ENCODE measurements at places on chromosomes 1 and 21.
A peak's percentile ranks its signal among the peaks of the same experiment; 100 is the strongest.

DNA sequence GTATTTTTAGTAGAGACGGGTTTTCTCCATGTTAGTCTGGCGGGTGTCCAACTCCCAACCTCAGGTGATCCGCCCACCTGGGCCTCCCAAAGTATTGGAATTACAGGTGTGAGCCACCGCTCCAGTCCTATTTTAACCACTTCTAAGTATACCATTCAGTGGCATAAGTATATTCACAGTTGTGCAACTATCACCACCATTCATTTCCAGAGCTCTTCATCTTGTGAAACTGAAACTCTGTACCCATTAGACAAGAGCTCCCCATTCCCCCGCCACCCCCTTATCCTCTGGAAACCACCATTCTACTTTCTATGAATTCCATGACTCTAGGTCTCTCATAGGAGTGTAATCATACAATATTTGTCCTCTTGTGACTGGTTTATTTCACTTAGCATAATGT is 40.2 kb upstream of the CAMTA1 start:
- DNase-seq: peak; percentile 23

GRCh38 chr1:178752891-178753290 is 27.8 kb downstream of the RALGPS2 start:
- no peak for DNase-seq

GRCh38 chr1:43990271-43991199 is 864 bp upstream of the CCDC24 start:
- DNase-seq: no peak

DNA sequence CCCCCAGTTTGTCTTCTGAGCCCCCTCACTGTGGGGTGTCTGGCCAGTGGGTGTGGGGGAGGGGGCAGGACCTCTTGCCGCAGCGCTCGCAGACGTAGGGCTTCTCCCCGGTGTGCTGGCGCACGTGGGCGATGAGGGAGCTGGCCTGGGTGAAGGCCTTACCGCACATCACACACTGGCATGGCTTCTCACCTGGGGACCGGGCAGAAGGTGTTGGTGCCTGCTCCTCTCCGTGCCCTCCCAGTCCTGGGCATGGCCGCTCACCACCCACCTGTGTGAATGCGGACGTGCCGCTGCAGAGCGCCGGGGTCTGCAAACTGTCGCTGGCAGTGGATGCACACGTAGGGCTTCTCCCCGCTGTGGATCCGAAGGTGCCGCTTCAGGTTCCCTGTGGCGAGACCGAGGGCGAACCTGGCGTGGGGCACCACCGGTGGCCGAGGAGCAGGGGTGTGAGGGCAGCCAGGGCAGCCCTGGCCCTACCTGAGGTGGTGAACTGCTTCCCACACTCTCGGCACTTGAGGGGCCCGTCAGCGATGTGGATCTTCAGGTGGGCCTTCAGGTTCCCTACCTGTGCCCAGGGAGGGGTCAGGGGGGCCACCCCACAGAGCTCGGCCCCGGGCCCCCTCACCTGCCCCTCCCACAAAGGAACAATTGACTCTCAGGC is 32.4 kb downstream of the ZBTB17 start:
- DNase-seq: no peak

GRCh38 chr1:177960939-177961622 is 8.8 kb downstream of the SEC16B start:
- DNase-seq: no peak

- no peak for DNase-seq
These were observed 45.8 kb downstream of the PRDM16 start for GRCh38 chr1:3114846-3115245.

GRCh38 chr1:198024782-198025181 is 107.6 kb downstream of the LHX9 start:
- DNase-seq: no peak

DNA sequence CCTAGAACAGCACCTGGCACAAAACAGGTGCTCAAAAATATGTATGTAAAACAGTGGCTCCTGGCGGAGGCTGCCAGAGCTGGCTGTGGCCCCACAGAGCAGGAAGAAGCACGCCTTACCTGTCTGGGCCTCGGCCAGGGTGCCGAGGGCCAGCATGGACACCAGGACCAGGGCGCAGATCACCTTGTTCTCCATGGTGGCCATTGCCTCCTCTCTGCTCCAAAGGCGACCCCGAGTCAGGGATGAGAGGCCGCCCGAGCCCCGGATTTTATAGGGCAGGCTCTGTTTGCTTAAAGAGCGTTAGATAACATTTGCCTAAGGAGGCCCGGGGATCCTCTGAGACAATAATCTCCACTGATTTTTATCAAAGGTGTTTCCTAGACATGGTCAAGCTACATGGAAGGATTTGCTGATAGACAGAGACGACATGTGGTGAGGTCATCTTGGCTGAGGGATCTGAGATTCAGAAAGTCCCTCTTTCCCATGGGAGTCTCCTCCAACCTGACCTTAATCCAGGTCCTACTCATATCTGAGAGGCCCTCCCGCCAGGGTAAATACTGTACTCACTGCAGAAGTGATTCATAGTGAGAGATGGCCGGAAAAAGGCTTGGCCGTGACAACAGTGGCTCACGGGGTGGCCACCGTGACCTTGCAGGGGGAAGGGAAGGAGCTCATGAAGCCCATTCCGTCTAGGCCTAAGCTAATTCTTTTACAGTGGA is at the start of gene TFF1:
TFF1 (minus strand) TSS at position 244 of the 719 bp plus-strand sequence; CDS start at position 204, 40 bp downstream.
- no peak for DNase-seq

DNA sequence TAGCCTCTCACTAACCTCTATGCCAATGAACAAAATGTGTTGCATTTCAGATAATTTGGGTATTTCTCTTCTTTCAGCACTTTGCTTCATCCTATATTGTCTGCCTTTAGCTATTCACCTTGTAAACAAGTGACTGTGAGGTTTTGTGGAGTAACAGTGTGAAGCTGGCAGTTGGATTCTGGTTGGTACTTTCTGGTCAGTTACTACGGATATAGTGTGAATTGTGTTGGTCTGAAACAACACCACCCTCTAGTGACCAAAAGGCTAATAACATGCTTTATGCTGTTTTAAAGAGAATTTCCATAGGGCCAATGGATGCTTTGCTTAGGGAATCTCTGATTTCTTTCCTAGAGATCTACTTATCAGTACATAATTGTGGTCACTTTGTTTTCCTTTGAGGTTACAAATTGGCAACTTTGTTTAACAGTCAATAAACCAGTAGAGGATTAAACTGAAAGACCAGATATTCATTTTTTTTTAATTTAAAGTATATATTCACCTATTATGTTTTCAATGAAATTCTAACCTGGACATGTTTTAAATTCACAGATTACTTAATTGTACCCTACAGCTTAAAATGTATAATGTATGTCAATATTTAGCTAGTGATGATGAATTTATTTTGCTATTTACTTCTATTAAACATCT is 2.5 kb upstream of the PTGER3 start:
- peak; percentile 62 for DNase-seq

- DNase-seq: no peak
These were observed 9.9 kb upstream of the SLAMF1 start for GRCh38 chr1:160656737-160657136.

DNA sequence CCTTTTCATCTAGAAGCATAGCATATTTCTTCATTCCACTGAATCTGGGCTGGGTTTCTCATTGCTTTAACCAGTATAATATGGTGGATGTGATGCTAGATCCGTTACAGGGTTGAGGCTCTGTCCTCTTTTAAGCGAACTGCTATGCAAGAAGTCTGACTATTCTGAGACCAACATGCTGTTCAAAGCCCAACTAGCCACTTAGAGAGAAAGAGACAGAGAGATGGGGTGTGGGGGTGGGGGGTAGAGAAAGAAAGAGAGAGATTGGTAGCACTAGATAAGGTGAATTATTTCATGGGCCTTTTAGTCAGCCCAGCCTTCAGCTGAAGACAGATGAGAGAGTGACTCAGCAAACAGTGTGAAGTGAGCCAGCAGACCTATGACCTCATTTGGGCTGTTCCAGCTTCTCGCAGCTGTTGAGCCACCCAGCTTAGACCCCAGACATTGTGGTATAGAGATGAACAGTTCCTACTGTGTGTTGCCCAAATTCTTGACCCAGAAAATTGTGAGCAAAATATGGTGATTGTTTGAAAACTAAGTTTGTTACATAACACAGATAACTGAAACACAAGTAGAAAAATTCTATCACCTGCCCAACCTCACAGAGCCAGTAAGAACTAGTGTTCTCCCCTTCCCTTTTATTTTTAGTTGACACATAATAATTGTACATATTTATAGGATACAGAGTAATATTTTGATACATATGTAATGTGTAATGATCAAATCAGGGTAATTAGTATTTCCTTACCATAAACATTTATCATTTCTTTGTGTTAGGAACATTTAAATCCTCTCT is 40.7 kb upstream of the PRKACB start:
- DNase-seq: no peak

GRCh38 chr1:53929246-53929960 is 16.1 kb downstream of the IFT25 start:
- DNase-seq: no peak

- no peak for DNase-seq
These were observed 18.9 kb downstream of the ACP6 start for GRCh38 chr1:147651466-147651865.

GRCh38 chr1:110538075-110538474 is 19.1 kb upstream of the KCNA10 start:
- DNase-seq: no peak

GRCh38 chr1:16459352-16459925 is 18.9 kb downstream of the NECAP2 start:
- DNase-seq: no peak

DNA sequence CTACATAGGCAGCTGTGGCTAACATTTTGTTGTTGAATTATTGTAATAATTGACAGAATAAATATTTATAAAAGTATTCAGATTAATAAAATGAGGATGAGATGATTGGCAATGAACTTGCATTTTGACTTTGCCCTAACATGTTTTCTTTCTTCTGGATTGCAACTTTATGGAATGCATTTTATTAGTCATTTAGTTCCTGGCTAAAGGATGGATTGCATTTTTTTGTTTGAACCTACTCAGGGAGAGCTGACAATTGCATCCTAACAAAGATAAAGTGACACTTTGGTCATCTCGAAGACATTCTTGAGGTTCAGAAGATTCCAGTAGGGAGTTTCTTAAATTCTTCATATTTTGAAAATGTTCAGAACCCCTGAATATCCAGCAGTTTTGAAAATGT is 37.5 kb downstream of the PGM1 start:
- no peak for DNase-seq

DNA sequence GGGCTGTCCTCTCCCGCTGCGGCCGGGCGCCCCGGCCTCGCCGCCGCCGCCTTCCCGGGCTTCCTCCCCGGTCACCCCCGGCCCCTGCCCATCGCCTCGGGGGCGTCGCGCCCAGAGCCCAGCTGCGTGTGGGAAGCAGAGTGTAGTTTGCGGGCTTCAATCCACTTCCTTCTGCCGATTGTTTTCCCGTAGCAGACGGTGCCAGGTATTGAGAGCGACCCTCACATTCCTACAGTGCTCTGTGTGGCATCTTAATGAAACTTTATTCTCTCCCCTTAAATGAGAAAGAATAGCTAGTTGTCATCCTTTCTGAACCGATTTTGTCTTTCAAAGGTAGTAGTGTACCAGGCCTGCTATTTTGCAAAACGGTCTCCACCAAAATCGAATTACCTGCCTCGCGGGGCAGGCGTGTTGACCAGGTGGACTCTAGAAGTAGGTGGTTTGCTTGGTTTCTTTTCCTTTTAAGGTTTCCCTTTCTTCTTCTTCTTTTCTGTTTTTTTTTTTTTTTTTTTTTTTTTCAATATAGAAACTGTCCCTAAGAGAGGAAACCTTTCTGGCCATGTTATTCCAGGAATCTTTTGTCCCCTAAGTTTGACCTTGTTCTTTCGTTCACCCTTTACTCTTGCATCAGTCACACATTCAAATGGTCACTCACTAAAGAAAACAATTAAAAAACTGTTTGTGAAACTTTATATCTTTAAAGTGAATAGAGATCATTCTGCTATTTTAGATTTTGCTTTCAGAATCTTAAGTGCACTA is 881 bp downstream of the USP25 start:
- DNase-seq: no peak

DNA sequence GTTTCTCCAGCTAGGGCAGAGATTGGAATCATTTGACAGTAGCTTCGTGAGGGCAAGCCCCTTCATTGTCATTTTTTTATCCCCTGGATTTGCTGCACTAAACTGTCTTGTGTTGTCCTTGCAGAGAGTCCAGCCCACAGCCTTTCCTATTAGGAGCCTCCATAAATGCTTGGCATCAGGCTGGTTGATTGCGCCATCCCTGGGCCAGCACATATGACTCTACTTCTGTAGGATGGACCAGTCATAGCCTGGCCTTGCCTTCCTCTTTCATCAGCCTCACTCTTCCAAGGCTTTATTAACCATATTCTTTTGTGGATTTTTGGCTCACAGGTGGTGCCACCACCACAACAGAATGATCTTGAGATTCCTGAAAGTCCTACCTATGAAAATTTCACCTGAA is 31.4 kb downstream of the LY9 start:
- no peak for DNase-seq

- no peak for DNase-seq
These were observed 154.8 kb downstream of the C1orf21 start for GRCh38 chr1:184541537-184542152.

DNA sequence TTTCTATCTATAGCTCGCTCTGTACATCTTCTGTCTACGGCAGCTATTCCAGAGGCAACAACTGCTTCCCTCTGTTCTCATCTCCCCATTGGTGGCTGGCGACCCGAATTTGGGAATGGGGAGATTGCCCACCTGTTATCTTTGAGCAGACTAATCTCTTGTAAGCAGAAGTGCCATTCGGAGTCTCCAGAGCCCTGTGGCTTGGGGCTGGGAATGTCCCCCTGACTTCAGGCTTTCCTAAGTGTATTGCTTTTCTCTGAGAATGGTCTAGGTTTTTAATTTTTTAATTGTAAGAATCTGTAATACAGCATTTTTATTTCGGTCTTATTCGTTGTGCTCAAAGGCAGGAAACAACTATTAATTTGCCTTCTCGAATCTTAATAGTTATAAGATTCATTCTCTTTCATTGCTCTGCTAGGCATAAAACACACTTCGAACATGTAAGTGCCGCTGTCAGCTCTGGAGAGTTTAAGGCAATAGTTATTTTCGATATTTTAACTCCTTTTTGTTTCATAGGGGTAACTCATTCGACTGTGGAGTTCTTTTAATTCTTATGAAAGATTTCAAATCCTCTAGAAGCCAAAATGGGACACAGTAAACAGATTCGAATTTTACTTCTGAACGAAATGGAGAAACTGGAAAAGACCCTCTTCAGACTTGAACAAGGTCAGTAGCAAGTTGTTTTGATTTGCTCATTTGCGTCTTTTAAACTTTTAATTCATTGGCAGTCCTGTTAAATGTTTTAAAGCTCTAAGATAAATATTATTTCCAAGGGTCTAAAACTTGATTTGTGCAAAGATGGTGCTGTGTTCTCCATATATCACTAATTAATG is 514 bp downstream of the AGL start:
- no peak for DNase-seq

DNA sequence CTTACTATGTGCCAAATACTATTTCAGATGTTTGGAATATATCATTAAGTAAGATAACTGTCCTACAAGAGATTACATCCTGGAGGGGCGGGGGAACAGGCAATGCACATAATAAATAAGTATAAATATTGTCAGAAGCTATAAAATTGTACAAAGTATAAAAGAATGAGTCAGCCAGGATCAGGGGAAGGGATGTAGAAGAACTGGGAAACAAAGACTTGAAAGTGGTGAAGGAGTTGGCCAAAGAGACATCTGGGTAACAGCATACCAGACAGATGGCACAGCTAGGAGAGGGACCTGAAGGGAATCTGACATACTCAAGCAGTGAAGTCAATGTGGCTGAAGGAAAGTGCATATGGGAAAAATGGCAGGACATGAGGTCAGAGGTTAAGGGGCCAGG is 53.9 kb downstream of the CYYR1 start:
- no peak for DNase-seq

GRCh38 chr21:37522641-37523295 is 156.2 kb downstream of the DYRK1A start:
- DNase-seq: no peak

Measured in CD4-positive, CD25-positive, alpha-beta regulatory T cell (primary cell).